ENCODE measurements at places on chromosomes 11 and 22.

- DNase-seq = no peak
These were observed 16.2 kb downstream of the PAAF1 start for GRCh38 chr11:73893041-73893440.

DNA sequence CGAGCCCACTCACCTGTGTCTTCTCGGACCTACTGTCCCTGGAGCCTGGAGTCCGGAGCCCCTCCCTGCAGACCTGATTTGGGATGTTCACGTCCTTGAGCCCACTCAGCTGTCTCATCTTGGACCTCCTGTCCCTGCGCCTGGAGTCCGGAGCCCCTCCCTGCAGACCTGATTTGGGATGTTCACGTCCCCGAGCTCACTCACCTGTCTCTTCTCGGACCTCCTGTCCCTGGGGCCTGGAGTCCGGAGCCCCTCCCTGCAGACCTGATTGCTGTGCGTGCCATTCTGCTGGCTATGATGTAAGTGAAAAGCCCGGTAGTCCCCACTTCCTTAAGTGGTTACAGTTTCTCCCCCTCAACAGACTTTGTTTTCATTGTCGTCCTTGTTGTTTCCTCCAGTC is 867.1 kb downstream of the BRD1 start:
- no peak for DNase-seq

DNA sequence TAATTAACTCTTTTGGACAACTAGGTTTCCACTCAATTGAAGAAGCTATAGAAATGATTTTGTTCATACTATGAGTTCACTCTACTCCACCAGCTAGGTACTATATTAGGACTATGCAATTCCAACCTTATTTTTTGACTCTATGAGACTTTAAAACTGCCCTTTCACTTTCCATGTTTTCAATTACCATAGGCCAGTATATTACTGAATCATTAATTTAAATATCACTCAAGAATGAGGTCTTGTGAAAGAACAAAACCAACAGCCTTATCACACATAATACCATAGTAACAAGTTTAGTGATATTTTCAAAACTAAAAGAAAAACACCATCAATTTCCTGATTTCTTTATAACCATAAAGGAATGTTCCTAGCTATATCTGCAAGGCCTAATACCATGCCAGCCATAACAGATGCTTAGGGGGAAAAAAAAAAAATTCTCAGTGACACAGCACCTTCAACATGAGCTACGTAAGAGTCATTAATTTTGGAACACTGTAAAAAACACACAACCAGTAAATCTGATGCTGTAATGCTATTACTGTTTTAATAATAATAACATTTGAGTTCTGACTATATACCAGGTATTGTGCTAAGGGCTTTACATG is 6.1 kb downstream of the DCUN1D5 start:
- DNase-seq = no peak

DNA sequence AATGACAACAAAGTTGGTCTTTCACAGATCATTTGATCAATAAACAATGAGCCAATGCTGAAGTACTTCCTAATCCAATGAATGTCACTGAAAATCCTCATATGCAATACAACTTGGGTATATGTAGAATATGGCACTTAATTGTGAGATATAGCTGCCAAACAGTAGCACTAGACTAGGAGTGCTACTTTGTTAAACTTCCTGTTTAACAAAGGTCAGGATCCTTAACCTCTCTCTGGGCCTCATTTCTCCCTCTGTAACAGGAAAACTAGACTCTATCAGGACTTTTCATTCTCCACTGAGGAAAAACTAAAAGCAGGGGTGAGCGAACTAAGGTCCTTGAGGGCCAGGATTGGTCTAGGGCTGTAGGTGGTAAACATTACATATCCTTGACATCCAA is 56.1 kb downstream of the PITPNB start:
- DNase-seq = no peak

DNA sequence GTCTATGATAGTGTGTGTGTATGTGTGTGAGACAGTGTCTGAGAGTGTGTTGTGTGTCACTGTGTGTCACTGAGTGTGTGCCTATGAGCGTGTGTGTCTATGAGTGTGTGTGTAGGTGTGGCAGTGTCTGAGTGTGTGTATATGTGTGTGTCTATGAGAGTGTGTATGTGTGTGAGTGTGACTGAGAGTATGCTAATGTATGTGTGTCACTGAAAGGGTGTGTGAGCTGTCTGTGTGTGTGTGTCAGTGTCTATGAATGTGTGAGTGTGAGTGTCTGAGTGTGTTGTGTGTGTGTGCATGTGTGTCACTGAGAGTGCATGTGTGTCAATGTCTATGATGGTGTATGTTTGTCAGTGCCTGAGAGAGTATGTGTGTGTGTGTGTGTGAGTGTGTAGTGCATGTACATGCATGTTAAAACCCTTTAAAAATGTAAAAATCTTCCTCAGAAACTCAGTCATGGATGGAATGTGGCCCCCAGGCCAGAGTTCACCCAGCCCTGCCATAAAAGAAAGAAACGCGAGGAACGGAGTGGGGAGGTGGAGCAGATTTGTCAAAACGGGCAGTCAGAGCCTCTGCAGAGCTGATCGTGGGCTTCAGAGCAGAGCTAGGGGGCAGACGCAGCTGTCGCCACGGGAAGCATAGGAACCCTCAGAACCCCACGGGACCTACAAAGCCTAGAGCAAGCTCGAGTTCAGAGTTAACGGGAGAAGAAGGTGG is 218.8 kb downstream of the CTTN start:
- DNase-seq = no peak

- no peak for DNase-seq
These were observed 14.6 kb upstream of the STK33 start for GRCh38 chr11:8608652-8609051.

- DNase-seq = no peak
These were observed 5.0 kb upstream of the UBQLNL start for GRCh38 chr11:5521540-5521939.

DNA sequence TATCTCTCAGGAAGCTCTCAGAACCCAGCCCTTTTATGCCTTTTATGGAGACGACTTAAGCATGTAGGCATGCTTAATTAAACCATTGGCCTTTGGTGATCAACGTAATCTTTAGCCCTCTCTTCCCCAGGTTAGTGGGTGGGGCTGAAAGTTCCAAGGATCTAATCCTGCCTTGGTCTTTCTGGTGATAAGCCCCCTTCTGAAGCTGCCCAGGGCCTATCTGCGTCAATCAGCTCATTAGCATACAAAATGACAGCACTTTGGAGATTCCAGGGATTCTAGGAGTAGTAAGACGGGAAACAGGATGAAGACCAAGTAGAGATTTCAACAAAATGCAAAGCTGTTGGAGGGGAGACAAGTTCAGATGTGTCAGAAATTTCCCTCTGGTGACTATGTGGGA is 3.1 kb downstream of the FAM118A start:
- no peak for DNase-seq

DNA sequence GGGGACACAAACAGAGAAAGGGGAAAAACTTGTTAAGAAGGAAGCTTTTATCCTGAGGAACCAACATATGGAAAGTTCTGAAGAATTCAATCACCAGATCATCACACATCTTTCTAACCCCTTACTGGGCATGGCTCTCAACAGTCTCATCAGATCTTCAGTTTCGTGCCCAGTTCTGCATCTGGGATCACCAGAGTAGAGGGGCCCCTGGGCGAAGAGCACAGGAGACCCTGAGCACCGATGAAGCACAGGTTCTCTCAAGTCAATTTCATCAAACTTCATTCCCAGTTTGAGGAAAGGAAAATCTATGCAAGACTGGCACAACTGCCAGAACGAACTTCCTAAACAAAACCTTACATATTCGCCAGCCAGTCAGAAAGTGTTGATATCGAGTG is 8.5 kb upstream of the PYGM start:
- no peak for DNase-seq

DNA sequence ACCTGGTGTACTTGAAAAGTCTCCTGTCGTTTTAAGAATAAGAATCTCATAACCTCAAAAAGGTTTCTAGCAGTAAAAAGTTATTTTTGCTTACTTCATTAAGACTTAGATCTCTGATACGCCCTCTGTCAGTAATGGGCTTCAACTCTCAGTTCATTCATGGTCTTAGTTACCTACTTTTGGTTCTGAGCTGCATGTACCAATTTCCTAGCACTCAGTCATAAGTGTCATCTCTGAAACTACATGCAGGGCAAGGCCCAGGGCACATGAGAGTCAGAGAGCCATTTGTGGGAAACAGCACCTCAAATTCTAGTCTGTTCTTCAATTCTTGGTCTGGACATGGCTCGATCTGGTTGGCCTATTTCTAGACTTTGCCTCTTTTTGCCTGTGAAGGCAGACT is 838.4 kb downstream of the FAM181B start:
- no peak for DNase-seq

GRCh38 chr11:72575533-72576242 is 98.5 kb downstream of the PDE2A start:
- no peak for DNase-seq

DNA sequence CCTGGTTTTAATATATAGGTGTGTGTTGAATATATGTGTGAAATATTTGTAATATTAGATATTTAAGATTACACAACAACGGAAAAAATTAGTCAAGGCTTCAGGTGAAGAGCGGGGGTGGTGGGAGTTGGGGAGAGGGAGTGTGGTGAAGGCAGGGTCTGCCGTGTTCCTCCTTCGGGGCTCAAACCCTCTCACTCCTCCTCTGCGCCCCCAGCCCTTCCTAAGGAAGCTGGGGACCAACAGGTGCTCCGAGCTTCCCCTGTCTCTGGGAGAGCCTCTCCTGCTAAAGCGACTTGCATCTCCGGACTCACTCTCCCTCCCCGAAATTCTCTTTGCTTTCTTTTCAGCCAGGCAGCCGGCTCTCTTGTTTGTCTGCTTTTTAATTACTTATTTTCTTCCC is 960 bp upstream of the CADM1 start:
- DNase-seq = no peak

- no peak for DNase-seq
These were observed 79.7 kb upstream of the CARD18 start for GRCh38 chr11:105219269-105219668.

- no peak for DNase-seq
These were observed 8.9 kb upstream of the UCP2 start for GRCh38 chr11:73991471-73992006.

DNA sequence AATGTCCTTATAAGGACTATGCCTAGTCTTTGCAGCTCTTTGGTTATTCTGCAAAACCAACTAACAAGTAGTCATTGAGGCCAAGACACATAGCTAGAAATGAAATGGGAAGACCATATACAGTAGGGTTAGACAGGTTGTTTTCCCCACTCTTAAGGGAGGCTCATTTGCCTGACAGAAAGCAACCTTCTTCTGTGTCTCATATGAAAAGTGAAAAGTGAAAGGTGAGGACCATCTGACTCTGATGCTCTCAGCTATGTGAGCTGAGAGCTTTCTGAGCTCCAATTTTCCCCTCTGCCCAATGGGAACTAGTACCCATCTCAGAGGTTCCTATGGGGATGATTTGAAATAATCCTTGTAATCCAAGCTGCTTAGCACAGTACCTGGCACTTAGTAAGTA is 142.0 kb upstream of the BDNF start:
- DNase-seq = no peak

All from stimulated activated CD8-positive, alpha-beta memory T cell treated with anti-CD3 and anti-CD28 coated beads, Interleukin-15, amount 100 ng/mL, for 24 hours (primary cell).